ENCODE measurements at places on chromosomes 7 and 10. TPM values are rescaled to one million over a fixed set of nuclear protein-coding genes. Genes with fewer than 3 reads are reported as not detected.

DNA sequence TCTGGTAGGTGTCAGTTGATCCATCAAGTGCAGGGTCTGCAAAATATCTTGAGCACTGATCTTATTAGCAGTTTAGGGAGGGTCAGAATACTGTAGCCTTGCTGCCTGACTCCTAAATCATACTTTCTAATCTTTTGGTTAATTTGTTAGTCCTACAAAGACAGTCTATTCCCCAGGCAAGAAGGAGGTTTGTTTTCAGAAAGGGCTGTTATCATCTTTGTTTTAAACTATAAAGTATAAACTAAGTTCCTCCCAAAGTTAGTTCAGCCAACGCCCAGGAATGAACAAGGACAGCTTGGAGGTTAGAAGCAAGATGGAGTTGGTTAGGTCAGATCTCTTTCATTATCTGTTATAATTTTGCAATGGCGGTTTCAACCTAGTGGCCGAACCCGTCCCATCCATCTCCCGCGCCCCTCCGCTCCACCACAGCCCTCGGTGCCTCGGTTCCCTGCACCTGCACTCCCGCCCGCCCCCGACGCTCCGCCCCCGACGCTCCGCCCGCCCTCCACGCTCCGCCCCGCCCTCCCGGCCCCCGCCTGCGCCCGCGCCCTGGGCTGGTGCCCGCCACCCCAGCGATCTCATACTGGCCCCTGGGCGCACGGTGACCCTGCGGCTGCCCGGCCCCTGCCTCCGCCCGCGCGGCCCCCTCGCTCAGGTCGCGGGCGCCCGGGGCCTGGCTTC, at the start of gene ADCK2:
TSS of gene ADCK2 (plus strand) at position 564 of the 681 bp plus-strand sequence. CDS start 386 bp downstream, outside the sequence.
- H3K27me3 ChIP-seq = no peaks in the 10 kb centered on the region
- peak within 1 kb of the TSS; percentile 82 for H3K4me3 ChIP-seq
- H3K4me1 ChIP-seq = peaks cover 39% of the 10 kb centered on the region
- DNase-seq = no peak
- H3K27ac ChIP-seq = peak within 1 kb of the TSS; percentile 65

- peak; percentile 43 for DNase-seq
- H3K4me1 ChIP-seq = peaks cover 43% of the 10 kb centered on the region
- H3K36me3 ChIP-seq = peaks cover 9% of the 10 kb centered on the region
- H3K4me3 ChIP-seq = peak overlapping the region; percentile 21
- peak overlapping the region; percentile 56 for H3K27ac ChIP-seq
Observed at GRCh38 chr10:73857446-73857845, 16.9 kb downstream of the CAMK2G start.

GRCh38 chr7:122789156-122789555, 86.4 kb upstream of the RNF148 start:
- DNase-seq = no peak
- no peaks in the 10 kb centered on the region for H3K27me3 ChIP-seq
- no peaks in the 10 kb centered on the region for H3K36me3 ChIP-seq

- H3K4me3 ChIP-seq = no peak overlapping the region
- no peak for DNase-seq
- no peaks in the 10 kb centered on the region for H3K27me3 ChIP-seq
- H3K27ac ChIP-seq = no peak overlapping the region
- H3K36me3 ChIP-seq = no peaks in the 10 kb centered on the region
Observed at GRCh38 chr7:22194658-22195273, 162.2 kb downstream of the RAPGEF5 start.

DNA sequence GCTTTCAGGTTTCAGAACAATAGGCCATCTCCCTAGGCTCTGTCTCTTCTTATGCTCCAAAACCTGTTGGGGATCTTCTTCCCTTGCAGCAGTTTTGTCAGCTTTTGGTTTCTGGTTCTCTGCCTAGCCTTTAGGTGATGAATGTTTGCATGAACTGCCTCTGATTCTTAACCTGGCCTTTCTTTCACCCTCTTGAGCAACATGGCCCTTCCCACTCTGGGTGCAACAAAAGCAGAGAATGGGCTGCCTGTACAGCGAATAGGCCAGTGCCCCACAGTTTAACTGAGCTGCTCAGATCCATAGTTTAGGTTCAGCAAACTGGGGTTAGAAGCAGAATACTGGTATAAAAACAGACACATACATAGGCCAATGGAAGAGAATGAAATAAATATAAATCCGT, 18.1 kb upstream of the NUP205 start:
- DNase-seq = no peak
- H3K27me3 ChIP-seq = no peaks in the 10 kb centered on the region
- no peak overlapping the region for H3K27ac ChIP-seq
- no peaks in the 10 kb centered on the region for H3K4me1 ChIP-seq
- H3K4me3 ChIP-seq = no peak overlapping the region

DNA sequence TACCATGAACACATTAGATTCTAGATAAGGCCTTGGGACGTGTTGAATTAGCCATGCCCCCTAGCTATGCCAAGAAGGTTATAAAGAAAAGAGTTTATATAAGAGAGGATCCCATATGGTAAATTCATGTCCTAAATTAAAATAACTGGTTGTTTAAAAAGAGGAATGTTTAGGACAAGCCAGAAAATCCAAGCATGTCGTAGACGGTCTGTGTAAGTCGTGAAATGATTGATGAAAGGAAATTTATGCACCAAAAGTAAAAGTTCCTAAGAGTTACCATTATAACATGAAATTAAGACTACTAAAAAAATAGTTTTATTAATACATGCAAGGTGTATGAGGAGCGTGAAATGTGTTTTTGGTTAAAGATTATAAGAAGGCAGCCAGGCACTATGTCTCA, 624.9 kb downstream of the ARL4A start:
- no peak overlapping the region for H3K27ac ChIP-seq
- H3K27me3 ChIP-seq = no peaks in the 10 kb centered on the region
- no peak for DNase-seq
- H3K4me3 ChIP-seq = no peak overlapping the region

DNA sequence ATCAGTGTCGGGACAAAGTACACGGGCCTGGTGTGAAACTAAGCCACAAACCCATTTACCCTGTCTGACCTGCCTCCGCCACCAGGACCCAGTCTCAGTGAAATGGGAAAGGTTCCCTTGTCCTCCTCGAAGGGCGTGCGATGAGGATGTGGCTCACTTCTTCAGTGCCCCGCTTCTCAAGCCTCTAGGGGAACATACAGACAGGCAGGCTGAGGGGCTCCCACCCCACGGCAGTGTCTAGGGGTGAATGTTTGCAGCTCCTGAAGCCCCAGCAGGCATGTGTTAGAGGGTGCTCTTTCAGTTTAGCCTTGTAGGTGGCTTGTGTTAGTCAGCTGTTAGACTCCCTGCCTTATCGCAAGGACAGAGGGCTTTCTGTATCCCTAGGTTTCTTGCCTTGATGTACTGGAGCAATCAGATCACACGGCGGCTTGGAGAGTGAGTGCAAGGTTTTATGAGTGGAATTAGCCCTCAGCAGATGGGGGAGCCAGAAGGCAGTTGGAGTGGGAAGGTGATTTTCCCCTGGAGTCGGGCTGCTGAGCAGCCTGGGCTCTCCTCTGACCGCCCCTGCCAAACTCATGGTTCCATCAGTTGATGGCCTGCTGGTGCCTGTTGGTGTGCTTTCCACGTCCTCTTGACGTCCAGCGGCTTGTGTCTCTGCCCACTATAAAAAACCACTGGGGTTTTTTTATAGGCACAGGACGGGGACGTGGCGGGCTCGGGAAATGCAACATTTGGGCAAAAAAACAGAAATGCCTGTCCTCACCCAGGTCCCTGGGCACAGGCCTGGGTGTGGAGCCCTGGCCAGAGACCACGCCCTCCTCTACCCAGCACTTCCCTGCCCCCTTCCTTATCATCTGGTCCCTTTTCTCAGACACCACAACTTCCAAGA, 759 bp downstream of the NUDT1 start:
- DNase-seq = no peak
- H3K27me3 ChIP-seq = no peaks in the 10 kb centered on the region
- H3K4me3 ChIP-seq = peak overlapping the region; percentile 83
- peak overlapping the region; percentile 84 for H3K27ac ChIP-seq

DNA sequence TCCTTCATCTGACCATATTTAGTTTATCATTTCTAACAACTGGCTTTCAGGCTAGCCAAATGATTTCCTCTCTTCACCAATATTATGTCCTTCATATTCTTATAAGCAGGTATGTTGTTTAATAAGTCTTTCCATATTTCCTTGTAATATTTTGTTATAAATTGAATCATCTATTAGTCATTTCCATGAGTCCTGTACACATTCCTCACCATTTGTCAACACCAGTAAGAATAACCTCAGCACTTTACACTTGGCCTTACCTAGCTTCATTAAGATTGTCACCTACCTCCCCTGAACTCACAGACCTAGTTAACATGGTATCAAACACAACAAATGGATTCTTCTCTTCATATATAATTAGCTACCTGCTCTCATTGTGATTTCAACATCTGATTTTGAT, 282.3 kb downstream of the SEMA3D start:
- H3K4me1 ChIP-seq = no peaks in the 10 kb centered on the region
- H3K36me3 ChIP-seq = no peaks in the 10 kb centered on the region
- no peak overlapping the region for H3K27ac ChIP-seq
- DNase-seq = no peak
- H3K4me3 ChIP-seq = no peak overlapping the region
- no peaks in the 10 kb centered on the region for H3K27me3 ChIP-seq

GRCh38 chr7:74412056-74412455, 41.6 kb upstream of the GTF2IRD1 start:
- no peak for DNase-seq
- no peak overlapping the region for H3K4me3 ChIP-seq
- no peaks in the 10 kb centered on the region for H3K4me1 ChIP-seq

- H3K4me1 ChIP-seq = peaks cover 41% of the 10 kb centered on the region
- H3K4me3 ChIP-seq = no peak overlapping the region
- H3K27me3 ChIP-seq = no peaks in the 10 kb centered on the region
- peaks cover 3% of the 10 kb centered on the region for H3K36me3 ChIP-seq
Observed at GRCh38 chr7:129045682-129046081, 9.2 kb downstream of the TNPO3 start.

GRCh38 chr7:130174237-130174959, 30.8 kb downstream of the TMEM209 start:
- no peak for DNase-seq
- H3K27me3 ChIP-seq = no peaks in the 10 kb centered on the region
- peaks cover 4% of the 10 kb centered on the region for H3K36me3 ChIP-seq
- no peaks in the 10 kb centered on the region for H3K4me1 ChIP-seq

DNA sequence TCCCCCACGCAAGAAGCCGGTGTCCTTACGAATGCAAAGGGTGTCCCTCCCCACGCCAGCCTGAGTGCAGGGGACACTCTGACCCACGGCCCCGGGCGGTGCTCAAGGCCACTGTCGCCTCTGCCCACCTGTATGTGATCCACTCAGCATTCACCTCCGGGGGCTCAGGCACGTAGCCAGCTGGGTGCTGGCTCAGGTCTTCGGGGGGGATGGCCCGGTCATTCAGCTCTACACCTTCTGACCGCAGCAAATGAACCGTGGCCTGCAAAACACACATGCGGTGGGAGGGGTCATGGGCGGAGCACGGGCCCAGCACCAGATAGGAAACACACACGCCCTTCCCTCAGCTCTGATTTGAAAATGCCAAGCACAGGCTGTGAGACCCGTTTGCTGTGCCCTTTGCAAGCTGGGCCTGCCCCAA, 25.9 kb downstream of the CFAP46 start:
- no peaks in the 10 kb centered on the region for H3K4me1 ChIP-seq
- H3K27ac ChIP-seq = no peak overlapping the region
- H3K4me3 ChIP-seq = no peak overlapping the region

DNA sequence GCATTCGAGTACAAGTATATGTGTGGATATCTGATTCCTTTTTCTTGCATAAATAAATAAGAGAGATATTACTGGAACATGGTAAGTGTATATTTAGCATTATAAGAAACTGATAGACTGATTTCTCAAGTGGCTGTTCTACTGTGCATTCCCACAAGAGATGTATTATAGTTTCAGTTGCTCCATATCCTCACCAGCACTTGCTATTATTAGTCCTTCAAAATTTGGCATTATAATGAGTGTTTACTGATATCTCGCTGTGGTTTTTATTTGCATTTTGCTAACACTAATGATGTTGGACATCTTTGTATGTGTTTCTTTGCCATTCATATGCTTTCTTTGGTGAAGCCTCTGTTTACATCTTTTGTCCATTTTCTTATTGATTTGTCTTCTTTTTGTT, 4.4 kb upstream of the CLRN3 start:
- no peaks in the 10 kb centered on the region for H3K36me3 ChIP-seq
- no peak for DNase-seq
- H3K27me3 ChIP-seq = no peaks in the 10 kb centered on the region
- no peak overlapping the region for H3K27ac ChIP-seq
- no peak overlapping the region for H3K4me3 ChIP-seq
- no peaks in the 10 kb centered on the region for H3K4me1 ChIP-seq

Gene IMMP2L
- polyA plus RNA-seq = 22.3 TPM

Gene DMTF1
- polyA plus RNA-seq = 43.8 TPM

Gene DNA2
- polyA plus RNA-seq = 25.7 TPM

Gene BLNK
- 160 TPM for polyA plus RNA-seq
